Endodermal cell (in vitro differentiated cells): ENCODE measurements at places on chromosomes 7 and 10. TPM values are rescaled to one million over a fixed set of nuclear protein-coding genes. Genes with fewer than 3 reads are reported as not detected.

DNA sequence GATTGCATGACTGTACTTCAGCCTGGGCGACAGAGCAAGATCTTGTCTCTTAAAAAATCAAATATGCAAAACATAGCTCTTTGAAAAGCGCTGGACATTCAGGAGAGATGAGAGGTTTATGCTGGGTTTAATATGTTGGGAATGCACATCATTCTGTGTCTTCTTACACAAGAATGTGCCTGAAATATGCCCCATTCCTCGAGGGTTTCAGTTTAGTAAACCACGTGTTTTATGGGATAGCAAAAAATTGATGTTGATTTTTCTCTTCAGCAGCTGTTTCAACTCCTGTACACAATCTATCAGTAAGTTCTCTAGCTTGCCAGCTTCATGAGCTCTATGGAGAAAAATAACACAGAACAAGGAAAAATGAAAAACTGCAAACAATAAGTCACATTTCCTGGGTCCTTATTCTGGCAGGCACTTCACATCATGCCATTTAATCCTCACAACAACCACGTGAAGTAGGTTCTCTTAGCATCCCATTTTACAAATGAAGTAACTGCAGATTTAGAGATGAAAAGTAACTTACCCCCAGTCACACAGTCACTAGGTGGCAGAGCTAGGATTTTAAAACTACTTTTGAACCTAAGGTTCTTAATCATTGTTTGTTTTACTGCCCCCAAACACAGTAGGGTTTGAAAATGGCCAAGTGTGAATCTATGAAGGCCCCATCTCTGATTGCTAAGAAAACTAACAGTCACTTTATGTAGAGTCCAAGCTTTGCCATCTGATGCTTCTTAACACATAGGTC lies 423.6 kb downstream of the PHTF2 start:
- H3K27ac ChIP-seq = no peak overlapping the region
- no peaks in the 10 kb centered on the region for H3K27me3 ChIP-seq
- no peaks in the 10 kb centered on the region for H3K4me1 ChIP-seq
- H3K4me3 ChIP-seq = no peak overlapping the region
- H3K36me3 ChIP-seq = no peaks in the 10 kb centered on the region
- DNase-seq = no peak

- H3K27me3 ChIP-seq = no peaks in the 10 kb centered on the region
- peaks cover 51% of the 10 kb centered on the region for H3K36me3 ChIP-seq
- no peak overlapping the region for H3K27ac ChIP-seq
- H3K4me3 ChIP-seq = no peak overlapping the region
- no peak for DNase-seq
These were observed 80.0 kb downstream of the SHH start for GRCh38 chr7:155732286-155732685.

ARHGEF35 gene
- total RNA-seq = 4.8 to 10.6 TPM (median 9.5 TPM) in 3 replicates

DNA sequence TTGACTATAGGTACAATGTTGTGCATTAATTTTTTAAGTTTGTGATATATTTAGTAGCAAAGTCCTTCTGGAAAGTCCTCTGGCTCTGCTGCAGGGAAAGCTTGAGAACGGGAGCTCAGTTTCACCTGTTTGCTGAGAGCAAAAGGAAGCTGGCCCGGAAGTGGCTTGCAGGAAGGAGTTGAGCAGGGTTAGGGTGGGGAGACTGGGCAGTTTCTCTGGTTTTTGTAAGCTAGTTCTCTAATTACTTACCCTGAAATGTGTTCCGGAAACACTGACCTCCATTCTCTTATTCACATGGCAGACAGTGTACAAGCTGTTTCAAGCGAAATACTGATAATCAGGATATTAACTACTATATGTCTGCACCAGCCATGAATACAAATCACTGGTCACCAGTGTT lies 22.3 kb downstream of the MAP3K8 start:
- no peak for DNase-seq
- no peaks in the 10 kb centered on the region for H3K27me3 ChIP-seq
- no peak overlapping the region for H3K27ac ChIP-seq
- no peak overlapping the region for H3K4me3 ChIP-seq

ANTXRL gene
- total RNA-seq = not detected in 3 replicates

GRCh38 chr10:89985446-89985845 lies 284.1 kb downstream of the KIF20B start:
- H3K4me1 ChIP-seq = no peaks in the 10 kb centered on the region
- H3K27ac ChIP-seq = no peak overlapping the region
- no peaks in the 10 kb centered on the region for H3K36me3 ChIP-seq
- no peak for DNase-seq
- H3K27me3 ChIP-seq = no peaks in the 10 kb centered on the region
